ENCODE measurements at places on chromosomes 7 and 10.

DNA sequence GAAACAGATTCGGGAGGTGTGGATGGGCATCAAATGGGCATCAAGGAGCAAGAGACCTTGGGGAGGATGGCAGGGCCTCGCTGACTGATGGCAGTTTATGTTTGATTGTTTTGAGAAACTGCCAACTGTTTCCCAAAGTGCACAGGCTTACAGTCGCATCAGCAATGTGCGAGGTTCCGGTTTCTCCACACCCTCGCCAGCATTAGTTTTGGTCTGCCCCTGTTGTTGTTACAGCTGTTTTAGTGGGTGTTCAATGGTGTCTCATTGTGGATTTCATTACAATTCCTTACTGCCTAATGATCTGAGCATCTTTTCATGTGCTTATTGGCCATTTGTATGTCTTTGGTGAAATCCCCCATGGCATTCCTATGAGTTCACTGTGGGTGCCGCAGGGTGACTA lies 24.4 kb downstream of the AKR1E2 start:
- DNase-seq, result no peak

- no peak for DNase-seq
Observed at GRCh38 chr7:79909176-79909575, 225.5 kb upstream of the GNAI1 start.

DNA sequence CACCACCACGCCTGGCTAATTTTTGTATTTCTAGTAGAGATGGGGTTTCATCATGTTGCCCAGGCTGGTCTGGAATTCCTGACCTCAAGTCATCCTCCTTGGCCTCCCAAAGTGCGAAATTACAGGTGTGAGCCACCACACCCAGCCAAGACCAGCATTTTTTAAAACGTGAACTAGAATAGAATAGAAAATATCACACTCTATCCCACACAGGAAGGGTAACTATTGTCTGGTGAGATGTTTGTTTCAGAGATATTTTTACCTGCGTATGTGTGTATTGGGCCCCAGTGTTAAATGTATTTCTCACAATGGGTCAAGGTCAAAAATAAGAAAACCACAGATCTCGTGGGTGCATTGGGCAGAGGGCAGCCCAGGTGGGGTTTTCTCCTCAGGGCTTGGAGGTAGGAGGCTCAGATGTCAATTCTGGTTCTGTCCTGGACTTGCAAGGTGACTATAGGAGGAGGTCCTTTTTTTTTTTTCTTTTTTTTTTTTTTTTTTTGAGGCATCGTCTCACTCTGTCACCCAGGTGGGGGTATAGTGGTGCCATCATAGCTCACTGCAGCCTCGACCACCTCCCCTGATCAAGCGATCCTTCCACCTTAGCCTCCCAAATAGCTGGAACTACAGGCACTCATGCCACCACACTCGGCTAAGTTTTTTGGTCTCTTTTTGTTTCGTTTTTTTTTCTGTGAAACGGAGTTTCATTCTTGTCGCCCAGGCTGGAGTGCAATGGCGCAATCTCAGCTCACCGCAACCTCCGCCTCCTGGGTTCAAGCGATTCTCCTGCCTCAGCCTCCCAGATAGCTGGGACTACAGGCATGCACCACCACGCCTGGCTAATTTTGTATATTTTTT lies 19.0 kb downstream of the SH2B2 start:
- no peak for DNase-seq

DNA sequence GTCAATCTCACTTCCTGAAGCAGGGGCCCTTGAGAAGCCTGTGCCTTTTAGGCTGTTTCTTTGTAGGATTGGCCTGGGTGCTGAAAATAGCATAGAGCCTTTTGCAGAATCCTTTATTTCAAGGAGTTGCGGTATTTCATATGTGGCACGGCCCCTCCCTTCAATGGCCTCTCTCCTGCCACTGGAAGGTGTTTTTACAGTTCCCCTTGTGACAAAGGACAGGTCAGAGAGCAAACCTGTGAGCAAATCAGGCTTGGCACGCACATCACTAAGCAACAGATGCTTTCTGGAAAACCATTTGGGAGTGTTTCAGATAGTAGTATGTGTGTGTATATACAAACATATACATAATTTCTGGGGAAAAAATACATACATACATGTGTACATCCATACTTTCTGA lies 388.6 kb upstream of the C7orf33 start:
- DNase-seq, result no peak

GRCh38 chr10:68795886-68796532 lies 31.3 kb upstream of the STOX1 start:
- no peak for DNase-seq

GRCh38 chr10:75530299-75530698 lies 98.9 kb downstream of the LRMDA start:
- DNase-seq, result no peak

- no peak for DNase-seq
Observed at GRCh38 chr7:131544449-131545301, 11.8 kb downstream of the PODXL start.

GRCh38 chr10:70492786-70493659 lies 14.5 kb downstream of the PALD1 start:
- DNase-seq, result peak; percentile 77

GRCh38 chr7:117006907-117007684 lies 53.8 kb downstream of the ST7 start:
- no peak for DNase-seq

GRCh38 chr7:12609561-12609960 lies 39.0 kb downstream of the SCIN start:
- no peak for DNase-seq

DNA sequence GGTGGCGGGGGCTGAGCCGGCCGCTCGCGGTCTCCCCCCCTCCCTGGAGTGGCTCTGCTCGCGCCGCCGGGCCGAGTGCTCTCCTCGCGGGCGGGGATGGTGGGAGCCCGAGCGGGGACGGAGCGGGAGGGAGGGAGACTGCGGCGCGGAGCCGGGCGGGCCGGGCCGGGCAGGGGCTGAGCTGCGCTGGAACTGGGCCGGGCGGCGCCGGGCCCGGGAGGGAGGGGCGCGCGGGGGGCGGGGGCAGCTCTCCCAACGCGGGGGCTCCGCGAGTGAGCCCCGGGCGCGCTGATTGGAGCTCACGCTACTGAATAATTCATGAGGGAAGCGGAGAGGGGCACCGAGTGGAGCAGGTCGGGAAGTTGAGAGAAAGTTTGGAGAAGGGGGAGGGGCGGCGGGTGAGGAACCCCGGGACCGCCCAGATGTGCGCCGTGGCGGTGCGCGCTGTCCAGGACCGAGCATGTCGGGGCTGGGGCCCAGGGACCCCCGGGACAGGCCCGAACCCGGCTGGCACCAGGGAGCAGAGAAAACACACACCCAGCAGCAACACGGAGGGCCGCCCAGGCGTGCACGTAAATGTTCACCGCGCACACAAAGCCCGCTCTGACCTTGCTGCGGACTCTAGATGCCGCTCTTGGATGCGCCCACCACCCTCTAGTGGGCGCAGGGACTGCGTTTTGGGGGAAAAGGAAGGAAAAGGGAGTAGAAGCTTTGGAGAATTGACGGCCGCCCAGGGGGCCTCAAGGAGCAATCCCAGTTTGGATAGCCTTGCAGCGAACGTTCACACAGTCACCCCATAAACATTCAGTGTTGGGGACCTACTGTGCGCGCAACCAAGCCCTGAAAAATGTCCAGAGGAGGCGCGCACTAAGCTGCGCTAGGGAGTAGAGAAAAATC lies at the start of gene EPHB4:
Gene EPHB4 (minus strand): TSS at position 194 of the 897 bp plus-strand sequence. CDS start 493 bp downstream, outside the sequence.
- no peak for DNase-seq

- no peak for DNase-seq
Observed at GRCh38 chr10:24219963-24220362, 11.0 kb downstream of the KIAA1217 start.

GRCh38 chr10:84406561-84406960 lies 78.2 kb downstream of the CCSER2 start:
- no peak for DNase-seq

DNA sequence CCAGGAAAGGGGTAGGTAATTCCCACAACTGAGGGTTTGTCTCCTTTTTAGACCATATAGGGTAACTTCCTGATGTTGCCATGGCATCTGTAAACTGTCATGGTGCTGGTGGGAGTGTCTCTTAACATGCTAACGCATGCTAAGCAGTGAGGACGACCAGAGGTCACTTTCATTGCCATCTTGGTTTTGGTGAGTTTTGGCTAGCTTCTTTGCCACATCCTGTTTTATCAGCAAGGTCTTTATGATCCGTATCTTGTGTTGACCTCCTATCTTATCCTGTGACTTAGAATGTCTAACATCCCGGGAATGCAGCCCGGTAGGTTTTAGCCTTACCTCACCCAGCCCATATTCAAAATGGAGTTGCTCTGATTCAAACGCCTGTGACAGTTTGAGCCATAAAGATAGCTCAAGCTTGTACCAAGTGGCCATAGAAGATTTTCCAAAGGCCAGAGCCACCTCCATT lies 176.0 kb upstream of the NAMPT start:
- no peak for DNase-seq

DNA sequence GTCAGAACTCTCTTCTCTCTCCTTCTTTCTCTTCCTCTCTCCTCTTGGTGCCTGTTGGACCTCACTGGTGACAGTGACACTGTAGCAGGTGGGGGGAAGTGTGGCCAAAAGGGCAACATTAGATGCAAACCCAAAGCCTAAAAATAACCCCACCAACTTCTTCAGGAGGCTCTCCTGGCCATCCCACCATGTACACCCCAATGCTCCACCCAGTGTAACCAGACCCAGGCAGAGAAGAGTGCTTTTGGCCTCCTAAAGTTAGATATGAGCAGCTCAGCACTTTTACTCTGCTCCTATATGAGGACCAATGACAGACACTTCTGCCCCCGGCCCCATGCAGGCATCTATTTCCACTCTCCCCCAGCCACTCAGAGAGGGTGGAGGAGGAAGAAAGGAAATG lies 5.5 kb downstream of the MYOZ1 start:
- no peak for DNase-seq

DNA sequence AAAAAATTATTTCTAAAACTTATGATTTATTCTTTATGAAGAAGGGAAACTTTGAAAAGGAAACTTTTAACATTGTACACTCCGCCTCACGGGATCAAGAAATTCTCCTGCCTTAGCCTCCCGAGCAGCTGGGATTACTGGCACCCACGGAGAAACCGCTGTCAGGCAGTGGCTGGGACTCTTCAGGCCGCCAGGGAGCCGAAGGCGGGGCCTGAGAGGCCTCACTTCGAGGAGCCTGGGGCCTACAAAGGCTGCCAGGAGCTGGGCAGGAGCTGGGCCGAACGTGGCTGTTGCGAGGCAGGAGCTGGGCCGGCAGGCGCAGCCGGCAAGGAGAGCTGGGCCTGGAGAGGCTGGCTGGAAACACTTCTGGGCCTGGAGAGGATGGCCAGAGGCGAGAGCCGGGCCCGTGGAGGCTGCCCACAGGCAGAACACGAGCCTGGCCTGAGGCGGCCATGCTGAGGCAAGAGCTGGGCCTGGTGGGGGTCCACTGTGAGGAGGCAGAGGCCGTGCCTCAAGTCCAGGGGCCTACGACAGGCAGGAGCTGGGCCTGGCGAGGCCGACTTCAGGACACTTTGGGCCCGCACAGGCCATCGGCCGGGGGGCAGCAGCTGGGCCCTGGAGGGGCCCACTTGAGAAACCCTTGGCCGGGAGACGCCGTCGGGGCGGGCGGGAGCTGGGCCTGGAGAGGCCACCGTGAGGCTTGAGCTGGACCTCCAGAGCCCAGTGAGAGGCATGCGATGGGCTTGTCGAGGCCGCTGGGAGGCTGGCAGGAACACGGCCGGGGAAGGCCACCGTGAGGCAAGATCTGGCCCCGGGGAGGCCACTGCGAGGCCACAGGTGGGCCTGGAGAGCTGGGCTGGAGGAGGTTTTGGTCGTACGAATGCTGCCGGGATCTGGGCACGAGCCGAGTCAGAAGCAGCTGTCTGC lies 23.7 kb downstream of the MDH2 start:
- no peak for DNase-seq

GRCh38 chr10:20962165-20962564 lies 65.1 kb upstream of the NEBL start:
- no peak for DNase-seq

- no peak for DNase-seq
Observed at GRCh38 chr10:120212275-120212674, 244.8 kb upstream of the PLPP4 start.

- peak; percentile 79 for DNase-seq
Observed at GRCh38 chr10:62632071-62632809, 172.3 kb upstream of the ADO start.

- DNase-seq, result no peak
Observed at GRCh38 chr7:69190763-69191162, 407.5 kb upstream of the AUTS2 start.

DNA sequence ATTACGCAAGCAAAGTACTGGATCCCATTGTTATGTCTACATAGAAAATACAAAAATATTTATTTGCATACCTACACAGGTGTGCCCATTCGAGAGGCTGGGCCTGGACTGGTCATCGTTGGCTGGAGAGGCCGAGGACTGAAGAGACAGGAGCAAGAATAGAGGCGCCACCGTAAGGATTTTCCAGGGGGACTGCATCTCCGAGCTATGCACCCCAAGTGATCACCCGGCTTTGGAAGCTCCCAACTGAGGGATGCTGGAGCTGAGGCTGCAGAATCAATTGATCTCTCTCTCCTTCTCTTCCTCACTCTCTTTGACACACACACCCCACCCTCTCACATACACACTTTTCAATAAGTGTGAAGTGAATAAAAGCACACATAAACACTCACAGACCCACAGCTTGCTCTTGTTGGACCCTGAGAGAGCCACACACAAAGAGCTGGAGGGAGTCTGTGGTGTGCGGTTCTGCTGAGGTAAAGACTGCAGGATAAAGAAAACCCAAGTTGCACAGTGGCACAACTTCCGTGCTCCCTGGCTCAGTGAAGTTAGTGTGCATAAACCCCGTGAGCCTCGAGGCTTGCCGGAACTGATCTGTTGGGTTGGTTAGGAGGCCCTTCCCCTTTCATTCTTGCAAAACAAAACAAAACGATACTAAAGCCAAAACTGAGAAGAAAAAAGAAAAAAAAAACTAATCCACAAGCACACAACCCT lies at the start of gene AOAH:
Gene AOAH (minus strand): TSS at position 544 of the 714 bp plus-strand sequence. CDS start 346 bp downstream, at position 198.
- DNase-seq, result peak; percentile 28

DNA sequence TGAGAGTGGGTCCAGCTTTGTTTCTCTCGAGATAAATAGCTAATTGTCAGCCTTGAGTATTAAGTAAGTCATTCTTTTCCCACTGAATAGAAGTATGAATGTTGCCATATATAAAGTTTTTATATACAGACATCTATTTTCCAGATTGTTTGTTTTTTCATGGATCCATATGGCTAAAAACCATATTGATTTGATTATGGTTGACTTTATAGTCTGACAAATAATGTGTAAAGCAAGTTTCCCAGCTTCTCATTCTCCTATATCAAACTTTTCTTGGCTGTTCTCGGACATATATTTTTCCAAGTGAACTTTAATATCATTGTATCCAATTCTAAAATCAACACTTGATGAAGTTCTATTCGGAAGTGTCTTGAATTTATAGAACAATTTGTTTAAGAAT lies 352.4 kb upstream of the MEOX2 start:
- no peak for DNase-seq

DNA sequence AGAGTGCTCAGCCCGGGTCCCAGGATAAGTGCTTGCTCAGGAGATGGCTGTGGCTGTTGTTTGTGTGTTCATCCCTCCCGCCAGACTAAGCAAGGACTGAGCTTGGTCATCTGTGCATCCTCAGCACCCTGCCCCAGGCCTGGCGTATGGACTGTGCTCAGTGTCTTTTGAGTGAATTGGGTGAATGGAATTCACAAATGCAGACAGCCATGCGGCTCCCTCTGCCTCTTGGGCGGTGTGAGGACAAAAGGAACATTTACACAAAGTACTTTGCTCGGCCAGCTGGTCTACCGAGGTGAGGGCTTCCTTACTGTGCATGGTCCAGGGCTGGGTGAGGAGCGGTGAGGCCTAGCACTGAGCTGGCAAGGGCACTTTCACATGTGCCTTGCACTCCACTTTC lies 120.2 kb downstream of the CDH23 start:
- DNase-seq, result no peak

- DNase-seq, result no peak
Observed at GRCh38 chr10:121611393-121612159, 13.3 kb upstream of the FGFR2 start.

Data from naive B cell (primary cell).